ENCODE measurements at places on chromosomes 11 and 22.

GRCh38 chr22:50339945-50340879 lies 2.9 kb upstream of the PPP6R2 start:
- DNase-seq = no peak

DNA sequence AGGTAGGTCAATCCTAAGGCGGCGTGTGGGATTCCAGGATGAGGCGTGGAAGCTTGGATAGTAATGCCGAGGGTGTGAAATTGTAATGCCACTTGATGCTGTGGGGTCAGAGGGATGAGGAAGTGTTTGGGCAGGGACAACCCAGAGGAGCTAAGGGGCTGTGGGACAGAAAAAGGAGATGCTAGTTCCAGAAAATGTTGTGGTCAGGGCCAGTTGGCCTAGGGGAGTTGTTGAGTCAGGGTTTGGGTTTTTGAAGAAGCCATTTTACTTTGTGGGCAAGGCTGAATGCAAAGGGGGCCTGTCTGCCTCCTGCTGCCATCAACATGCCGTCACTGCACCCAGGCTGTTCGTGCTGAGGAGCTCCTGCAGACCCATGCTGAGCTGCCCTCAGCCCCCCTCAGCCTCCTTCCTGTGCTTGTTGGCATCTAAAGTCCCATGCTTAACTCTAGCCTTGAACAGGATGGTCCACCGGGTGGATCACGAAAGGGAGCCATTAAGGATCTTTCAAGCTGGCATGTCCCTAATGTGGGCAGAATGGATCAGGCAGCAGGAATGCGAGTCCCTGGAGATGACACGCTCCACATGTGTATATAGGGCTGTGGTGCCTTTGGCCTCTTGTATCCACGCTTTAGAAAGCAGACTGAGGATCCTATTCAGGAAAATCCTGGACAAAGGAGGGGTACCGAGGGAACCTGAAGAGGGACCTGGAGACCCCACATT lies 2.1 kb downstream of the C11orf16 start:
- no peak for DNase-seq

GRCh38 chr11:27075192-27075591 lies 34.6 kb downstream of the BBOX1 start:
- DNase-seq = no peak

- DNase-seq = no peak
Observed at GRCh38 chr11:65114538-65115171, 2.8 kb downstream of the ZNHIT2 start.

GRCh38 chr11:10488121-10488933 lies 33.3 kb downstream of the AMPD3 start:
- DNase-seq = no peak

DNA sequence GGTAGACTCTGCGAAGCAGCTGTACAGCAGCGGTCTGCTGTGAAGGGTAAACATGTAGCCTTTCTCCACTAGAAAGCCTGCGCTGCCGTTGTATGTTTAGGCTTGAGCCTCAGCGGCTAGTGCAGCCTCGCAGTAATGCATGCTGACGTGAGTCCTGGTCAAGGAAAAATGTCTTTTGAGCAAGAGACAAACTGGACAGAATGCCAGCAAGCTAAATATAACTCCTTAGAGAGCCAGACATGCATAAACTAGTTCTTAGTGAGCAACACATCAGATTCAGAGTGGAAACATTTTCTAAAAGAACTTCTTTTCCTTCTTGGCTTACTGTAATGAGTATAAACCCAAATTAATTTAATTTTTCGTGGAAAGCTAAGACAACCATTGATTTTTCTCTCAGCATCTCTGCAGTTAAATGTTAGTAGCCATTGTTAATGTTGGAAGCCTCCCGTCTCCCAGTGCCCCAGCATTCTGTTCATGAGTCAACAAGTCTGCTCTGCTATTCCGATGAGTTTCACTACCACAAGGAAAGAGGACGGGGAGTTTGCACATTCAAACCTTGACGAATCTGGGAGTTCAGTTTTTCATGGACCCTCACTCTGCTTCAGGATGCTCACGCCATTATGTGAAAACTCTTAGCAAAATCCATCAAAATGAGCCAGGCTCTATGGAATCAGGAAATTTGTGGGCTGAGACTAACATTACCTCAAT lies 51.4 kb downstream of the JAM3 start:
- DNase-seq = no peak

GRCh38 chr11:112723676-112724495 lies 237.3 kb upstream of the NCAM1 start:
- DNase-seq = no peak

GRCh38 chr11:32576456-32576855 lies 7.2 kb upstream of the EIF3M start:
- no peak for DNase-seq

DNA sequence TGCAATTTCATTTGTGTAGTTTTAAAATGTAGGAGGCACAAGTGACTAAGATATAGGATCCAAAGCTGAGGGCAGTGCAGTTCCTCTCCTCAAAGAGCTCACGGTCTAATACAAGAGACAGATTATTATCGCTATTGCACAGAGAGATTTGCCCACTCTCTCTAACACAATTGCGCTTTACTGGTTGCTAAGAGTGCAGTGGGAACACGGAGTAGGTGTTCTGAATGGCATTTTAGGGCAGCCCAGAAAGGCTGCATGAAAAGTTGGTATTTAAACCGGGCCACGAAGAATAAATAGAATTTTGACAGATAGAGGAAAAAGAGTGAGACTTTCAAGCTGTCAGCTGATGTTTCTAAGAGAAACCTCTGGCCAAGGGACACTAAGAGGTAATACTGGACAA lies 79.5 kb downstream of the BLID start:
- DNase-seq = no peak

GRCh38 chr11:115325523-115325922 lies 178.7 kb downstream of the CADM1 start:
- no peak for DNase-seq

- DNase-seq = no peak
Observed at GRCh38 chr11:130180491-130180890, 20.9 kb downstream of the ST14 start.

- DNase-seq = no peak
Observed at GRCh38 chr11:68927280-68928135, 23.8 kb downstream of the IGHMBP2 start.

- DNase-seq = peak; percentile 60
Observed at GRCh38 chr11:72848846-72849466, 34.7 kb downstream of the ATG16L2 start.

DNA sequence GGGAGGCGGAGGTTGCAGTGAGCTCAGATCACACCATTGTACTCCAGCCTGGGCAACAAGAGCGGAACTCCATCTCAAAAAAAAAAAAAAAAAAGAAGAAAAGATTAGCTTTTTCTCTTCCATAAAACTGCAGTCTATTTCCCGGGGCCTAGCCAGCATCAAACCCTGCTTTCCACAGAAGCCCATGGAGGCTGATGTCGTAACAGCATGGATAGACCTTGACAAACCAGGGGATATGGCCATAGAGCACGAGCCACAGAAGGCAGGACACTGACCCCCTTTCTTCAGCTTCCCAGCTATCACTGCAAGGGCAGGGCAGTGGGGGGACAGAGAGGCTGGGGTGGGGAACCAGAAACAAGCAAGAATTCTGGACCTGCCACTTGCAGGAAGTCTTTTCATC lies 21.5 kb downstream of the HPS4 start:
- DNase-seq = no peak
